Right ventricle myocardium superior (tissue), 1 donor: ENCODE measurements at places on chromosomes 6 and 20. TPM values are rescaled to one million over a fixed set of nuclear protein-coding genes. Genes with fewer than 3 reads are reported as not detected.

Gene ZNF512B
- total RNA-seq = 11.3 TPM

Gene PGBD1
- 2.3 TPM for total RNA-seq

Gene PAK5
- total RNA-seq = not detected

Gene PLAGL1
- 10.8 TPM for total RNA-seq

Gene PLEKHG1
- total RNA-seq = 7.3 TPM

Gene CLPSL1
- total RNA-seq = not detected
